ENCODE measurements at places on chromosomes 3 and 15.

GRCh38 chr15:56232058-56232457 lies 11.6 kb downstream of the RFX7 start:
- DNase-seq: no peak

- no peak for DNase-seq
Observed at GRCh38 chr15:36356466-36356865, 223.0 kb upstream of the CDIN1 start.

- DNase-seq: no peak
Observed at GRCh38 chr3:119781330-119782198, at the start of gene NR1I2. TSS of gene NR1I2 (plus strand) at chr3:119782101.

- no peak for DNase-seq
Observed at GRCh38 chr3:153319705-153320554, 157.9 kb downstream of the RAP2B start.

GRCh38 chr15:57881361-57881760 lies 174.8 kb downstream of the POLR2M start:
- no peak for DNase-seq

DNA sequence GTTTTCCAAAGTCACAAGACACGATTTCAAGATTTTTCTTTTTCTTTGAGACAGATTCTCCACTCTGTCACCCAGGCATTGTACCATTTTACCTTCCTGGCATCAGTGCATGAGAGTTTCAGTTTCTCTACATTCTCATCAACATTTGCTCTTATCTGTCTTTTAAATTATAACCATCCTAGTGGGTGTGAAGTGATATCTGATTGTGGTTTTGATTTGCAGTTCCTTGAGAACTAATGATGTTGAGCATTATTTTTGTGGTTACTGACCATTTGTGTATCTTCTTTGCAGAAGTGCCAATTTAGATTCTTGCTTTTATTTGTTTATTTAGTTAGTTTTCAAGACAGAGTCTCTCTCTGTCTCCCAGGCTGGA lies 41.2 kb downstream of the ADIPOQ start:
- no peak for DNase-seq

DNA sequence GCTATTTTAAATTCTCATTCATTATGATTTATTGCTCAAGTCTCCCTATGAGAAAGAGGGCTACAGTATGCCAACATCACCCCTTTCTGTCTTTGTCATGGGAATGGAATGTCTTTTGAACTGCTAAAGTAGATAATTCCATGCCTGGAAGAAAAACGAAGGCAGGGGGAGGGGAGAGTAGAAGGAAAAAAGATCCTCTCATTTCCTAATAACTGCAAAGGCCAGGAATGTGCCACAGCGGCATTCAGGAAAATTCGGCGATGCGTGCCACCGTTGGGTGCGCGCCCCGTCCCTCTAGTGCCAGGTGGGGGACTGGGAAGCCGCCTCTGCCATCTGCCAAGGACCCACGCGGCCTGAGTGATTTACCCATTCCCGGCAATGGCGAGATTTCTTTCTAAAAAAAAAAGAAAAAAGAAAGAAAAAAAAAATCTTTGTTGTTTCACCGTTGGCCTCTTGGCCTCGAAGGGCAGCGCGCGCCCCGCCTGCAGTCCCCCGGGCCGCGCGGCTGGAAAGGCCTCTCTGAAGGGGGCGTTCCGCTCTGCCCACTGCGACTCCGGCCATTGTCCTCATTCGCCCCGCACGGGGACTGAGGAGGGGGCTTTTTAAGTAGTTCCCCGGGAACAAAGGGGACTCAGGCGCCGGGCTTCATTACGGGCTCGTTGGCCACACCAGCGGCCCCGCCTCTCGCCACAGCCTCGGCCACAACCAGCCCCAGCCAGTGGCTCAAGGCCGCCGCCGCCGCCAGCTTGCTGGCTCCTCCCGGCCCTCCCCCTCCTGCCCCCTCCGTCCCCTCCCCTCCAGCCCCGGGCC lies 54.5 kb downstream of the CPN2 start:
- DNase-seq: no peak

- no peak for DNase-seq
Observed at GRCh38 chr15:28921336-28921735, 35.6 kb downstream of the APBA2 start.

GRCh38 chr15:75659141-75659771 lies 11.5 kb downstream of the SNX33 start:
- DNase-seq: no peak

GRCh38 chr15:36696196-36696595 lies 116.8 kb downstream of the CDIN1 start:
- DNase-seq: no peak

- DNase-seq: no peak
Observed at GRCh38 chr15:33623010-33623409, 312.2 kb downstream of the RYR3 start.

DNA sequence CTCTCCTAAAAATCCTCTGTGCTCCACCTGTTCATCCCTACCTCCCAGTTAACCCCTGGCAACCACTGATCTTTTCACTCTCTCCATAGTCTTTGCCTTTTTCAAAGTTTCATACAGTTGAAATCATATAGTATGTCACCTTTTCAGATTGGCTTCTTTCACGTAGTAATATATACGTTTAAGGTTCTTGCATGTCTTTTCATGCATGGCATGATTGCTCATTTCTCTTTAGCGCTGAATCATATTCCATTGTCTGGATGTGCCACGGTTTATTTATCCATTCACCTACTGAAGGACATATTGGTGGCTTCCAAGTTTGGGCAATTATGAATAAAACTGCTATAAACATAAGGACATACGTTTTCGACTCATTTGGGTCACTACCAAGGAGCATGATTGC lies 28.7 kb downstream of the GLCE start:
- no peak for DNase-seq

DNA sequence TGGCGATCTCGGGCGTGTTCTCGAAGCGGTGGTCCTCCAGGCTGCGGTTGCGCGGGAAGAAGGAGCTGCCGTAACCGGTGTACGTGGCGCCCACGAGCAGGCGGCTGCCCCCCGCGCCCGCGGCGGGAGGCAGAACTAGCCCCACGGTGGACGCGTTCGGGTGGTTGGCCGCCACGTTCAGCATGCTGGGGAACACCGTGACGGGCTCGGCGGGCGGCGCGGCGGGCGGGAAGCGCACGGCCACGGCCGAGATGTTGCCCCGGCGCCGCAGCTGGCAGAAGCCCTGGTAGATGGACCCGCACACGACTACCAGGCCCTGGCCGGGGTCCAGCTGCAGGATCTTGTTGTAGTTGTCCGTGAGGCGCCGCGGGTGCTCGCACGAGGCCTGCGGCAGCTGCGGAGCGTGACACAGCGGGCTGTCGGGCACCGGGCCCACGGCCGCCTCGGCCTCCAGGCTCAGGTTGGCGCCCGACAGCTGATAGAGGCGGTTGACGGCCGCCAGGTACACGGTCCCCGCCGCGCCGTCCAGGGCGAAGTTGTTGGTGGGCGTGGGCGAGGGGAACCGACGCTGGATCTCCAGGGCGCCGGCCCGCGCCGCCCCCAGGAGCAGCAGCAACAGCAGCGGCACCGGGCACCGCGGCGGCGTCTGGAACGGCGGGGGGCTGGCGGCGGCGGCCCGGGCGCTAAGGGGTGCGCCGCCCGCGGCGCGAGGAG lies 397 bp downstream of the PLXND1 start:
- DNase-seq: no peak

- DNase-seq: no peak
Observed at GRCh38 chr3:177460047-177460446, 262.8 kb upstream of the TBL1XR1 start.

DNA sequence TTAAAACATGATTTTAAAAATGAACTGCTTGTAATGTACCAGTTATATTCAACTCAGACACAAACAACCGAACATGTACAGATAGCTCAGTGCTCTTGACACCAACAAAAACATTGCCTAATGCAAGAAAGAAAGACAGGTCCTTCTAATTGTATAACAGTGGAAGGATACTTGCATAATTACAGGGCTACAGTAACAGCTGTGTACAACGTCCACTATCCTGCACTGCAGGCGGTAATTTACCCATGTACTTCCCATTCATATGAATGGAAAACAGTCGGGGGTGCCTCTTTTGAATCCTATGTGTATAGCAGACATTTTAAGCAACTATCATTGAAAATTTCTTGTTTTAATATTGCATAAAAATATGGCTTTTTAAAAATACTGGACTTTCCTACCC lies 41.1 kb upstream of the PLSCR5 start:
- no peak for DNase-seq

DNA sequence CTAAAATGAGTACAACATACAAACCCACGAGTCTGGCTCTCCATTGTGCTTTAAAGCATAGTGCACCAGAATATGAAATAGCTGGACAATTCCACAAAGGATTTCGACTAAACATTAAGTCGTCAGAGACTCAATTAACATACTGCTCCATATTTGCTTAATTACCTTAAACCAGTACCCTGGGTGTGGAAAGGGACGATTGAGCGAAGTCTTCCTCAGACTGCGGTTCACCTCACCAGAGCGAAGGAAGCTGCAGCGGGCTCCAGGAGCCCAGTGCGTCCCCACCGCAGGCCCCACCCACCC lies 218 bp upstream of the TRPC1 start:
- DNase-seq: no peak

DNA sequence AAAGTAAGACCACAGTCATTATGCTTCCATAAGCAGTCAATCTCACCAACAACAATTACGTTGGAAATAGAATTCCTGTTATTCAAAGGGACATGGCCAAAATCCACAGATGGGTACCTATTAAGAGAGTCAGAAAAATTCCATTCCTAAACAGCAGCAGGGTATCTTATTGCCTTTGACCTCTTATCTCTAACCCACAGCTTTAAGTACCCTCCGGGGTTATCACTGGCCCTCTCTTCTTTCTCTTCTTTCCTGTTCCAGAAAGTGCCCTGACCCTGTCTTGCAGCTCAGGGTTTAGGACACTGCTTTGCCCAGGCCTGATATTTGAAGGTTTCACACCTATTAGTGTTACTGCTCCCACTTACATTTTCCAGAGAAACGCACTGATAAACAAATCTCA lies 428.7 kb downstream of the TBC1D5 start:
- no peak for DNase-seq

- no peak for DNase-seq
Observed at GRCh38 chr3:88231207-88231606, 81.4 kb downstream of the C3orf38 start.

GRCh38 chr3:194852831-194853508 lies 167.3 kb downstream of the FAM43A start:
- DNase-seq: no peak

DNA sequence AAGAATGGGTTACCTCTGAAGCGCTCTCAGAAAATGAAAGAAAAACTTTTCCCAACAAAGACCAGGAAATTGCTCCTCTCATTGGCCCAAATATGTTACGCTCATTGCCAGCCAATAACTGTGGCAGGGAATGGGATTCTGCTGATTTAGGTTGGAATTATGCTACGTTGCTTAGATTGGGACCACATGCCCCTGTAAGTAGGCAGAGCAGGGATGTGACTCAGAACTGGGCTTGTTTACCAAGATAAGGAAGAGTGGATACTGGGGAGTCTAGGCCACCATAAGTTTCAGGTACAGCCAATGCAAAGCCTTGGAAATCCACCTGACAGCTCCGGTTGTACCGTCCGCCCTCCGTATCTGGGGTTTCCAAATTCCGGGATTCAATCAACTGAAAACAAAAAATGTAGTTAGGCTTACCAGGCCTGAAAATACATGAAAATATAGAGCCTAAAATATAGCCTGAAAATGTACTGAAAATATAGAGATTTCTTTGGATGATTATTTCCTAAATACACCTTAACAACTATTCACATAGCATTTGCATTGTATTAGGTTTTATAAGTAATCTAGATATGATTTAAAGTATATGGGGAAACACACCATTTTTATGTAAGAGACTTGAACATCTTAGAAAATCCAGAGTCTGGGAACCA lies 1.5 kb upstream of the TCF12 start:
- DNase-seq: no peak

GRCh38 chr3:53186726-53187125 lies 25.7 kb downstream of the PRKCD start:
- DNase-seq: no peak

GRCh38 chr15:60396958-60397771 lies 621 bp downstream of the ANXA2 start:
- DNase-seq: no peak

GRCh38 chr3:10529809-10530208 lies 24.4 kb upstream of the ATP2B2 start:
- DNase-seq: no peak

DNA sequence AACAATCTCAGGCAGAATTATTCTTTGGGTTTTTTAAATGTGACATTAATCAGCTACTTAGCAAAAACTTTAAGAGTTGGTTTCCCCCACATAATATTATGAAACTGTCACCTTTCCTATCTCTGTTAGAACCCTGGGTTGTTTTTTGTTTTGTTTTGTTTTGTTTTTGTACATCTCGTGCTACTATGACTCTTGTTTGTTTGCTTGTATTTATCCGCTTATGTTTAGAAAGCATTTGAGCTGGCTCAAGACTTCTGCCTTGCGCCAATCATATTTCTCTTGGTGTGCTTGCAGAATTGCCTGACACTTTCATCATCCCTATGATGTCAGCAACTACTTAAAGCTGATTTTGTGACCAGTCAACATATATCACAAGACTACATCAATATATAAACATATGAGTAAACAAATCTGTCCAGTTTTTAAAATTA lies 116.9 kb downstream of the DCLK3 start:
- DNase-seq: no peak

- no peak for DNase-seq
Observed at GRCh38 chr15:68554721-68555678, 23.8 kb upstream of the CORO2B start.

DNA sequence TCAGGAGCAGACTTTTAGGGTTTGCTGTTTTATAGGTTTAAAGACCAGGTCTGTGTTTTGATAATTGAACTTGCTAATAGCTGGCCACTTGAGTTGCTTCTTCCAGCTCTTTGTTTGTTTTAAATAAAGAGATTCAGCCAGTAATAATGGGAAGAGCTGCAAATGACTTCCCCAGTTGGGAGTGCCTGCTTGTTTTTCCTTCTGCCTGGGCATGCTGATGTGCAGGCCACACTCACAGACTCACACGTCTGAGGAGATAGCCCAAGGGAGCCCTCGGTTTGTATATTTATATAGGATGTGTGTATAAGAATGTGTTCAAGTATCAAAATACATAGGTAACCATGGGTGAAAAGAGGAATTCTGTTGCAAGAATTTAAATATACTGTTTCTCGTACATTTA lies 78.2 kb upstream of the BOC start:
- no peak for DNase-seq

GRCh38 chr15:66909381-66909890 lies 156.0 kb upstream of the SMAD3 start:
- no peak for DNase-seq

- DNase-seq: no peak
Observed at GRCh38 chr15:87416591-87417257, 839.8 kb downstream of the NTRK3 start.

All from stimulated activated CD8-positive, alpha-beta memory T cell treated with anti-CD3 and anti-CD28 coated beads, Interleukin-15, amount 100 ng/mL, for 24 hours (primary cell).